ENCODE measurements at places on chromosomes 4 and X.

DNA sequence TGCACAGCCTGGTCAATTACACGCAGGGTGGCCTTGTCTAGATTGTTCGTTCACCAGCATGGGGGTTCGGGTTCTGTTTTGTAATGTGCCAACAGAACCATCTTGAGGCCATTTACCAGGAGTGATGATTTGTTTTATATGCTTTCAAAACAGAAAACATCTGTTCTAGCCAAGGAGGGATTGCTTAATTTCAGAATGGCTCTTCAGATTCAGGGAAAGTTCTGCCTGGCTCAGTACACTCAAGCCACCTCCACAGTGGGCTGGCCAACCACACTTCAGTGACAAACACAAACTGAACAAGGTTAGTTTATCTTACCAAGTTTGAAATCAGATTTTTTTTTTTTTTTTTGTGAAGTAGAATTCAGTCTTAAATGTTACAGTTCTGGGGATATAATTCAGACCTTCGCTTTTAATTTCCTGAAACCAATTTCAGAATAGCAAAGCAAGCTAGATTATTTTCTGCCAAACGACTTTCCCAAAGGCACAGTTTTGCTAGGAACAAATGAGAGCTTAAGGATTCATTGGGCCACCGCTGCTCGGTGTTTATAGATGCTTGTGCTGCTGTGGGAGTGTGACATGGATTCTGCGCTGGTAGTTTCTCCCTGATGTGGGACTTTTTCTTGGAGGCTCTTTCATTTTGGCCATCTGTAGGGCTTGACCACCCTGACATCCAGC, 23.4 kb downstream of the SMS start:
- no peak for DNase-seq

DNA sequence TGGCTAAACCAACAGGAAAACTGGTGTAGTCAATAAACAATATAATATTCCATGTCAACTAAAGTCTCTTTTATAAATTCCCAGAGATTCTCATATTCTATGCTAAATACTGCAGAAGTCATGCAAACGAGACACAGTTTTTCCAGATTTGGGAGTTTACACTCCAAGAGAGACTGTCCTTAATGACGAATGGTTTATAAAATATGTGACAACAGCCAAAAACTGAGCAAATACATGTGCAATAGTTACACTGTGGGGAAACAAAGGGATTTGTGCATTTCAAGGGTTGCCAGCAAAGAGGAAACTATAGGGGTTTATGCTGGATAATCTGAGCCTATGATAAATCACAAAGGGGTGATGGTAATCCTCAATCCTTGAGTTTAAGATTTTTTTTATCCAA, 75.7 kb downstream of the GPC4 start:
- DNase-seq: no peak

- DNase-seq: no peak
Observed at GRCh38 chr4:74926007-74926406, 6.9 kb upstream of the PARM1 start.

DNA sequence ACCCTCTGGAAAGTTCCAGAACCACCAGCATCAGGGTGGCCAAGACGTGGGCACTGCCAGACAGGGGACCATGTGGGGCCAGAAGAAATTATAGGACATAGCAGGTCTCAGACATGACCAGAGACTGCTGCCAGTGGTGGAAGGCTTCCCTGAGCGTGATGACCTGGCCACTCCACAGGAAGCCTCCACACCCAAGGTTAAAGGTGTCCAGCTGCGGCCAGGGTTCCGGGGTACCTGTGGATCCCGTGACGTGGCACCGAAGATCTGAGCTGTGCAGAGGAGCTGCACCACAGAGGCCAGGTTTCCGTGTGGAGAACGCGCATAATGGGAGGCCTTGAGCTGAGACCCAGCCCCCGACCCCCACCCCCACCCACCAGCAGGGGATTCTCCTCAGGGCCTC, 16.4 kb upstream of the CTBP1 start:
- no peak for DNase-seq

- DNase-seq: no peak
Observed at GRCh38 chr4:7442574-7443162, 7.9 kb upstream of the PSAPL1 start.

All from stimulated activated CD8-positive, alpha-beta memory T cell treated with anti-CD3 and anti-CD28 coated beads, Interleukin-4, amount 100 ng/mL, for 24 hours (primary cell).